Hippocampal formation (tissue), 2 donors: ENCODE measurements at places on chromosomes 12 and 14.

- no peak for DNase-seq
Observed at GRCh38 chr14:97106609-97107008, 309.4 kb downstream of the VRK1 start.

DNA sequence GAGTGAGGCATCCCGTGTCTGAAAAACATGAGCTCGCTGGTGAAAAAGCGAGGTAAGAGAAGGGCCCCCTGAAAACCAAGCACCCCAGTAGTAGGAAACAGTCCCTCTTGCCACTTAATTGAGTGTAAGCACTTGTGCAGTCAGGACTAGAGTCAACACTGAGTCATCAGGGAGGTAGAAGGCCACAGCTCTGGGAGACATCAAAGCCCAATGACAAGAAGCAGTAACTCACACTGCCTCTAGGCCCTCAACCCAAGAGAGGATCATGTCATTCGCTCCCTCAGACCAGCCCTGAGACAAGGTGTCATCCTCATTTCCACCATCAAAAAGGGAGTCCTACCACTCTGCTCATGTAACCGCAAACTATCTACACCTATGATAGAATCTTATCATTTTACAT lies 17.8 kb downstream of the POMT2 start:
- no peak for DNase-seq

- no peak for DNase-seq
Observed at GRCh38 chr12:22686193-22686592, 61.2 kb downstream of the ETNK1 start.

- no peak for DNase-seq
Observed at GRCh38 chr12:110930348-110931314, 10.3 kb upstream of the MYL2 start.

GRCh38 chr14:53306911-53307310 lies 153.8 kb upstream of the DDHD1 start:
- peak; percentile 96 for DNase-seq

DNA sequence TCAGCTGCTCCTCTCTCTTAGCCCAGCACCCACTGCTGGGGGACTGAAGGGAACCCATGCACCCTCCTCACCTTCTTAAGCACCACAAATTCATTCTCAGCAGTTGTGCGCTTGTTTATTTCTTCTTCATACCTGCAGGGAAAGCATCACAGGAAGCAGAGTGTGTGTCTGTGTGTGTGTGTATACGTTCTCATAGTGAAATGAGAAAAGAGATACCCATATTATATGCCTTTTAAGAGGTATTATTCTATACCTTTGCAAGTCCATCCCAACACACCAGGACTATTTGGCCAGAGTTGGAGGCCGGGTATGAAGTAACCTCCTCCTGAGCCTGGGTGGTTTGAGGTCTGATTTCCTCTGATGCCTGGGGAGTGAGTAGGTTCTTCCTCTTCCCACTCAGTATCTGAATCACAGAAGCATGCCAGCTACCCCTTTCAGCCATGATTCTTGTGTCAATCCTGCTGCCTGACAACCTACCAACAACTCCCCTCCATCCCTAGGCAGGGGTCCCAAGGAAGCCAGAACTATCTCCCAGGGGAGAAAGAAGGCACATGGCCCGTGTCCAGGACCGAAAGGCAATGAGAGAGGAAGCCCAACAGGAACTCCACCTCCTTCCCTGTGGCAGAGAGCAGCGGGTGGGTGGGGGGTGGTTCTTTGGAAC lies 3.0 kb downstream of the KRT73 start:
- no peak for DNase-seq

GRCh38 chr12:2112401-2112800 lies 59.6 kb downstream of the CACNA1C start:
- no peak for DNase-seq

- no peak for DNase-seq
Observed at GRCh38 chr12:44603701-44604100, 272.4 kb downstream of the NELL2 start.

DNA sequence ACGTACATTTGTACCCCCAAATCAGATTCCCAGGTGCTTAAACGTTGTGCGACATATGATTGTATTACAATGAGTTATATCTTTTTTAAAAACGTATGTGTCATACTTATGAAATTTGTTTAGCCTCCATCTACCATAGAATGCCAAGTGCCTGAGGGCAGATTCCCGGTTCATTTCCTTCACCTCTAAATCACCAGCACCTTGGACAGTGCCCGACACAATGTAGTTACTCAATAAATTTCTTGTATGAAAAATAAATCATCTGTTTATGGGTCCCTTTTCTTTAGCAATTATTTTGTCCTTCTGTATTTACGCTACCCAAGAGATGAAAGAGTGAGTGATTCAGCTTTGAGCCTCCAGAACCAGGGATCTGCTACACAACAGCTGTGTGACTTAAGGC lies 157.4 kb downstream of the TBX5 start:
- DNase-seq = no peak

GRCh38 chr12:101743724-101744472 lies 4.6 kb upstream of the SYCP3 start:
- no peak for DNase-seq

DNA sequence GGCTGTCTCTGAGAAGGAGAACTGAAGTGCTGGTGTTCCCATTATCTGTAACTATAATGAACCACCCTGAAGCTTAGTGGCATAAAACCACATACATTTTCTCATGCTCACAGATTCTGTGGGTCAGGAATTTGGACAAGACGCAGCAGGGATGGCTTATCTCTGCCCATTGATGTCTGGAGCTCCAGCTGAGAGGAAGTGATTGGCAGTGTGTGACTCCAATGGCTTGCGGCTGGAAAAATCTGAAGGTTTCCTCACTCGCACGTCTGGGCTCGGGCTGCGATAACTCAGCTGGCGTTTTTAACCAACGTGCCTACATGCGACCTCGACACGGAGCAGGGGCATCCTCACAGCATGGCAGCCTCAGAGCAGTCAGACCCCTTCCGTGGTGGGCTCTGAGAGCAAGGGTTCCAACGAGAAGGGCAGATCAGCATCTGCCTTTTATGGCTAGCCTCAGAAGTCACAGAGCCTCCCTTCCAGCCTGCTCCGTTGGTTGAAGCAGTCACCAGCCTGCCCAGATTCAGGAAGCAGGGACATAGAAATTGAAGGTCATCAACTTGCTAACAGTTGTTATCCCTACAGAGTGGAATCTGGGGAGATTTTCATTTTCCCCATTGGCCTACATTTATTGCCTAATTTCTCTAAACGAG lies 143.3 kb upstream of the BCL2L14 start:
- DNase-seq = no peak

GRCh38 chr14:94631536-94632304 lies 19.5 kb downstream of the SERPINA3 start:
- no peak for DNase-seq

DNA sequence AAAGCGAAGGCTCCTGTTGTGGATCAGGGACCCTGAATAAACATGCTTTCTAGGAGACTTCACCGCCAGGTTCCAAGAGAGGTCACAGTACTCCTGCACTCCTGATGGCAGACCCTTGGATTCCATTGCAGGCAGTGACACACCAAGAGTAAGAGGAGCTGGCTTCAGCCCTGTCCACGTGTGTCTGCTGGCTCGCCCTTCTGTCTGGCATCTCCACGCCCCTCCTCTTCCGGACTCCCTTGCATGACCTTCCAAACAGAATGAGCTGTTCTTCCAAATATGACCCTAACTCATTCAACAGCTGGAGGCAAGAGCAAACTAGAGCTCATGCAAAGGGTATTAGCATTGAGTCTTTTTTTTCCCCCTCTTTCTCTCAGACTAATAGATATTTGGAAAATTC lies 233.0 kb upstream of the PLEKHG7 start:
- DNase-seq = no peak
